ENCODE measurements at places on chromosomes 6 and 20.

DNA sequence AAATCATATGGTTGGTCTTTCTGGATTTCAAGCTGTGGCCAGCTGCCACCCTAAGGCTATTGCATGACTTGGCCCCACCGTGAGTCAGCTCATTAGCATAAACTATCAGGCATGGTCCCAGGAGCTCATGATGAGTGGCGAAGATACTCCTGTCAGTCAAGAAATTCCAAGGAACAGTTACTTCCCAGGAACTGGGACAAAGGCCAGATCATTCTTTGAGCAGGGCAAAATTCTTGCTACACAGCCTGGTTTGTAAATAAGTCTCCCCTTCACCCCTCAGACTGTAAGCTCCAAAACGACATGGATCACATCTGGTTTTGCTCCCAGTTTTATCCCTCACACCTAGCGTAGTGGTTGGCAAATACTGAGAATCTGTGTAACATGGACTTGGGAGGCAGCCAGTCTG is 33.0 kb upstream of the KIAA1586 start:
- peak; percentile 78 for DNase-seq

DNA sequence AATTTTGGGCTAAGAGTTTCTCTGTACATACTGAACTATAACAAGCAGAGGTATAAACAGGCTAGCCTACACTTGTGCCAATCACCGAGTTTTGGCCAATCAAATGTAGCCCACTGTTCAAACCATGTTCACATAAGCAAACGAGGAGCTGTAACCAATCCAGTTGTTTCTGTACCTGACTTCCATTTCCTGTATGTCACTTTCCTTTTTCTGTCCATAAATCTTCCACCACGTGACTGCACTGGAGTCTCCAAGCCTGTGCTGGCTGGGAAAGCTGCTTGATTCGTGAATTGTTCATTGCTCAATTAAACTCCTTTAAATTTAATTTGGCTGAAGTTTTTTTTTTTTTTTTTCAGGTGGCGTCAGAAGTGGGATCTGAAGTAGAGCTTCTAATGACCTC is 332.9 kb downstream of the RNF144B start:
- DNase-seq: no peak

DNA sequence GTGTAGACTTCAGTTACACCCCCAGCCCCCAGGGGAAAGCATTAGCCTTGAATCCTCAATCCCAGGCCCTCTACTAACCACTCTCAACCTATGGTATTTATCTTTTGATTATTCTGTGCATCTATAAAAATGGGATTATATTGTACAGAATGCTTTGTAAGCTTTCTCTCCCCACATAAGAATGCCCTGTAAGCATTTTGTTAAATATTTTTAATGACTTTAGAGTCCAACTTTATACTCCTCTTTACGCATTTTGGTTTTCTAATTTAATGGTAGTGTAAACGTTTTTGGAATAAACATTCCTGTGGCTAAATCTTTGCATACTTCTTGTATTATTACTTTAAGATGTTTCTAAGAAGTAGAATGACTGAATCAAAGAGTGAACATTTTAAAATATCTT is 35.4 kb downstream of the FBXO9 start:
- peak; percentile 24 for DNase-seq

GRCh38 chr6:51025082-51025777 is 206.6 kb downstream of the TFAP2B start:
- peak; percentile 43 for DNase-seq

GRCh38 chr6:160949531-160949930 is 42.0 kb upstream of the MAP3K4 start:
- no peak for DNase-seq

GRCh38 chr6:96520171-96521115 is 1.2 kb upstream of the UFL1 start:
- peak; percentile 39 for DNase-seq

GRCh38 chr6:139597771-139598755 is 223.6 kb upstream of the CITED2 start:
- peak; percentile 98 for DNase-seq

- no peak for DNase-seq
Measured at GRCh38 chr6:99114769-99115406, 167.1 kb upstream of the FBXL4 start.

GRCh38 chr6:113805173-113805790 is 51.9 kb upstream of the MARCKS start:
- no peak for DNase-seq
